ENCODE measurements at places on chromosomes 2 and 18.

DNA sequence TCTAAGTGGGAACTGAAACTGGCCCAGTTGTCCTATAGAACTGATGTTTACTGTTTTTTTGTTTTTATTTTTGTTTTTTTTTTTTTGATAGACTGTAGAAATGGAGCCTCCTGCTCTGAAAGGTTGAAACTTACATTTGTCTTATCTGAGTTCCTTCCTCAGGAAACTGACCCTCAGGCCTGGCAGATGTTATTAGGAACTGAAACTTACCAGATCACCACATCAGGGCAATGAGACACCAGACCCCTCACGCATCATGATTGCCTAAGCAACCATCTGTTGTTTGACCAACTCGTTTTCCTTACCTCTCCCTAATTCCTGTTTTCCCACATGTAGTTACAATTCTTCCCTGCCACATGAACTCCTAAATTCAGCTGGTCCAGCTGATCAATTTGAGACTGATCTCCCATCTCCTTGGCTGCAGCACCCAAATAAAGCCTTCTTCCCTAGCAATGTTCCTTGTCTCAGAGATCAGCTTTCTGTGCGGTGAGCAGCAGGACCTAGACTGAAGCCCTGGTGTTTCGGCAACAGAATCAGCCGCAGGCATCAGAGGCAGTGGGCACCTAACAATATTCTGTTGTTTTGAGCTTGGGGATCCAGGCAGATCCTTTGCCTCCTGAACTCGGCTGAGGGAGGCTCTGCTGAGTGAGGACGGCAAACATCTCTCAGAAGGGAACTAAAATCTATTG, 96.8 kb downstream of the MSH2 start:
- DNase-seq = no peak

- DNase-seq = no peak
These were observed 76.5 kb downstream of the ARL4C start for GRCh38 chr2:234420408-234420807.

DNA sequence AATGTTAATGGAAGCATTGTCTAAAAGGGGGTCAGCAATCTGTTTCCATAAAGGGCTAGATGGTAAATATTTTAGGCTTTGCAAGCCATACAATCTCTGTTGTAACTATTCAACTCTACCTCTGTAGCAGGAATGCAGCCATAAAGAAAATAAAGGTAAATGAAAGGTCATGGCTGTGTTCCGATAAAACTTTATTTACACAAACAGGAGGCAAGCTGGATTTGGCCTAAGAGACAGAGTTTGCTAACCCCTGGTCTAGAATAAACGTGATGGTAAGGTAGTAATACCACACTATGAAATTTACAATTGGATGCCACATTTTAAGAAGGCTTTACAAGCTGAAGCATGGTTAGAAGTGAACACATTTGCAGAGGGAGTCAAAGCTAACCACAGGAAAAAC, 91.4 kb downstream of the EXOC6B start:
- no peak for DNase-seq

- DNase-seq = no peak
These were observed 10.7 kb upstream of the ZEB2 start for GRCh38 chr2:144530596-144530995.

- DNase-seq = no peak
These were observed 12.6 kb upstream of the RAB17 start for GRCh38 chr2:237603049-237603717.
